Stimulated activated naive B cell treated with anti-CD40 and anti-IgM and Interleukin-4, amounts not matched to agents 10 μg/mL and 1 μg/mL and 100 μg/mL, for 72 hours (primary cell): ENCODE measurements at places on chromosomes 12 and 14.

- DNase-seq, result no peak
- H3K27ac ChIP-seq, result no peak overlapping the region
- peaks cover 9% of the 10 kb centered on the region for H3K4me1 ChIP-seq
- peaks cover 6% of the 10 kb centered on the region for H3K36me3 ChIP-seq
These were observed 34.7 kb downstream of the FBXL14 start for GRCh38 chr12:1559676-1560091.

GRCh38 chr12:49146406-49146805, 15.2 kb upstream of the TUBA1B start:
- no peaks in the 10 kb centered on the region for H3K27me3 ChIP-seq
- no peak for DNase-seq
- no peak overlapping the region for H3K4me3 ChIP-seq
- H3K36me3 ChIP-seq, result peaks cover 10% of the 10 kb centered on the region

DNA sequence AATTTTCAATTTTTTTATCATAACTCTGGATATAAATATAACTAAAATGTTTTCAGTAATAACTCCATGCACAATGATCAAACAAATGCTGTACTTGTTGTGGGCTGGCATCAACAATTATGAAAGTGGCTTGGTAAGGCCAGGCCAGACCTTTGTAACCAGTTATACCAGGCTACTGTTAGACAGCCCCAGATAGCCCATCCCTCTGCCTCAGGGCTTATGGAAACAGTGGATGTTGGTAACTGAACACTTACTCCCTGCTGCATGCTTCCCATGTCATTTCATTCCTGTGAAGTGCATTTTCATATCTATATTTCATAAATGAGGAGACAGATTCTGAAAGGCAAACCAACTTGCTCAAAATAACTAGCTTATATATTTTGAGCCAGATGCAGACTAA, 195.0 kb downstream of the SYT1 start:
- H3K4me1 ChIP-seq, result no peaks in the 10 kb centered on the region
- no peak overlapping the region for H3K4me3 ChIP-seq
- H3K36me3 ChIP-seq, result no peaks in the 10 kb centered on the region
- DNase-seq, result no peak

GRCh38 chr12:57579677-57580465, 11.1 kb upstream of the PIP4K2C start:
- H3K27ac ChIP-seq, result no peak overlapping the region
- no peaks in the 10 kb centered on the region for H3K36me3 ChIP-seq
- no peak overlapping the region for H3K4me3 ChIP-seq
- H3K4me1 ChIP-seq, result peaks cover 7% of the 10 kb centered on the region

DNA sequence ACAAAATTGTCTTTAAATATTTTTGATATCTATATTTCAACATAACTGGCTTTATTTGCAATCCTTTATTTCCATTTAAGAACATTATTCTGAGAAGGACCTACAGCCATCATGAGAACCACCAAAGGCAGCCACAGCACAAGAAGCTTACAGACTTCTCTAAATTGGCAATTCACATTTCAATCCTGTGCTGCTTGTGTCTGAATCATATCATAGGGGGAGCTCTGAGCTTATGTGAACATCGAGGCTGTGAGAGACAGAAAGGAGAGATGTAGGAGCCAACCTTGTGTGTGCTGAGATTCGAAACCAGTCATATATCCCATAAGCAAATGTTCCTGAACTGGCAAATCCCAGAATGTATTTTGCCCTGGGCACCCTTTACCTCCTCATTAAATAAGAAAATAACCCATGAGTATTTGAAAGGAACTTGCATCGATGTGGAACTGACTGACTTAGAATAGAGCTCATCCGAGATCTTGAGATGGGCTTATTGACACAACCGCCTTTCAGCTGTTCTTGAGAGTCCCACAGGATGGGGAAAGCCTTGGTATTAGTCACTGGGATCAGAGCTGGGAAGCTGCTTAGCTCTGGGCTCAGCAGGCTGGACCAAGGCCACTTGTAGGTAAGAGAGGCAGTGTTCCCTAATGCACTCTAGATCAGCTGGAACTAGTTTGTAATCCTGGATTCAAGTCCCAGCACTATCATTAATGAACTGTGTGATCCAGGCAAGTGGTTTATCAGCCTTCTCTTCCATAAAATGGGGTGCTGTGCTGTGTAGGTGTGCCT, 329.8 kb downstream of the CACNA1C start:
- peaks cover 8% of the 10 kb centered on the region for H3K4me1 ChIP-seq
- H3K27ac ChIP-seq, result no peak overlapping the region
- no peak overlapping the region for H3K4me3 ChIP-seq
- no peaks in the 10 kb centered on the region for H3K27me3 ChIP-seq
- no peak for DNase-seq

- no peak overlapping the region for H3K4me3 ChIP-seq
- H3K27me3 ChIP-seq, result no peaks in the 10 kb centered on the region
These were observed 1373.7 kb downstream of the LRFN5 start for GRCh38 chr14:42980419-42980818.

GRCh38 chr12:2336409-2336829, 283.6 kb downstream of the CACNA1C start:
- H3K4me1 ChIP-seq, result peaks cover 21% of the 10 kb centered on the region
- no peaks in the 10 kb centered on the region for H3K36me3 ChIP-seq
- peak; percentile 34 for DNase-seq
- peaks cover 15% of the 10 kb centered on the region for H3K27me3 ChIP-seq
- H3K27ac ChIP-seq, result peak overlapping the region; percentile 5

GRCh38 chr14:56491299-56492285, 88.0 kb upstream of the TMEM260 start:
- no peaks in the 10 kb centered on the region for H3K4me1 ChIP-seq
- H3K27me3 ChIP-seq, result peaks cover 11% of the 10 kb centered on the region

GRCh38 chr12:113861708-113862312, 104.3 kb downstream of the RBM19 start:
- H3K27me3 ChIP-seq, result no peaks in the 10 kb centered on the region
- peaks cover 35% of the 10 kb centered on the region for H3K4me1 ChIP-seq
- no peak overlapping the region for H3K4me3 ChIP-seq
- H3K36me3 ChIP-seq, result peaks cover 39% of the 10 kb centered on the region
- no peak for DNase-seq

DNA sequence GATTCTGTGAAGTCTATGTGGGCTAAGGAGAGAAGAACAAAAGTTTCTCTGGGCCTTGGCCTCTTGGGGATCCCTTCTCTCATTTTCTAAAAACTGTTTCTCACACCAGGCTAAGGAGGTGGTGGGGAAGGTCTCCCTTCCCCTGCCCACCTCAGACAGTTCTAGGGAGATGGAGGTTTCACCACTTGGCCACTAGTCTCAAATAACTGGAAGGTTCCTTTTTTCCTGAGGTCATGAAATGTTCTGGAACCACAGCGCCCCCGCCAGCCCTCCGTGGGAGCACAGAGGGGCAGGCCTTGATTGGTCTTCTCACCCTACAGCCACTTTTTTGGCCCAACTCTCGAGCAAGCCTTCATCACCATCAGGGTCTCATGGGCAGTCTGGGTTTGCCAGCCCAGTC, 12.6 kb downstream of the C12orf43 start:
- no peaks in the 10 kb centered on the region for H3K27me3 ChIP-seq
- no peak overlapping the region for H3K27ac ChIP-seq
- no peak for DNase-seq

DNA sequence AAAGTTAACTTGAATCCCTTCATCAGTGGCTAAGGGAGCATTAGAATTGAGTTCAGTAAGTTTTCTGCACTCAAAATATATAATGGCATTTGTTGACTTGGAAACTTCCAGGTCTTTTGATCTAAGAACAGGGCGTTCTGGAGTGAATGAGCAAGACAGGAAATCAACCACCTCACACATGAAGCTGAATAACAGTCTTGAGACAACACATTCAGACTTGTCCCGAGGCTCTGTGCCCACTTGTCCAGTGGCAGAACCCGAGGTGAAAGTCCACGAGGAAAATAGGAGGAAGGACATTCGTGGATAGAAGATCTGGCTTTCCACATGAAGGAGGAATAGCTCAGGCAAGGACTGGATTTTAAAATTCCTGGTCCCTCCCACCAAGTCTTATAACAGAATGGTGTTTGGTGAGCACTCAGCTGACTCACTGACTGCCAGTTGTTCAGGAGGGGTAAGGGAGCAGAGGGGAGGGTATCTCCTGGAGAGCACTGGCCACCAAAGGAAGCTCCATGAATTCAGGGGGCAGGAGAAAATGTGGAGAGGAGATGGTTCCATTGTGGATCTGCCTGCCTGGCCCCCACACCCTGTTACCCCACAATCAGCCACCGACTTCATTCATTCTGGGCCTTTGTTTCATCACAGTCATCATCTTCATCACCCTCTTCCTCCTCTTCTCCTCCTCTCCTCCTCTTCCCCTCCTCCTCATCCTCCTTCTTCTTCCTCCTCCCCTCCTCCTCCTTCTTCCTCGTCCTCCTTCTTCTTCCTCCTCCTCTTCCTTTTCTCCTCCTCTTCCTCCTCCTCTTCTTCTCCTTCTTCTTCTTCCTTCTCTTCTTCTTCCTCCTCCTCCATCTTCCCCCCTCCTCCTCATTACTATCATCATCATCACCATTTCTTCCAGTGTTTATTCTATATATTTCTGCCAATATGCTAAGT, 620.1 kb downstream of the MED13L start:
- H3K4me3 ChIP-seq, result no peak overlapping the region
- peaks cover 13% of the 10 kb centered on the region for H3K27me3 ChIP-seq
- no peaks in the 10 kb centered on the region for H3K36me3 ChIP-seq
- no peak for DNase-seq

GRCh38 chr14:92556863-92557543, 43.4 kb downstream of the RIN3 start:
- H3K4me3 ChIP-seq, result peak overlapping the region; percentile 37
- peak overlapping the region; percentile 63 for H3K27ac ChIP-seq
- H3K36me3 ChIP-seq, result peaks cover 11% of the 10 kb centered on the region
- H3K27me3 ChIP-seq, result no peaks in the 10 kb centered on the region
- H3K4me1 ChIP-seq, result peaks cover 35% of the 10 kb centered on the region

GRCh38 chr14:90381011-90381786, 15.6 kb upstream of the CALM1 start:
- no peaks in the 10 kb centered on the region for H3K27me3 ChIP-seq
- H3K36me3 ChIP-seq, result no peaks in the 10 kb centered on the region
- no peak overlapping the region for H3K27ac ChIP-seq
- DNase-seq, result no peak
- peaks cover 7% of the 10 kb centered on the region for H3K4me1 ChIP-seq

GRCh38 chr12:49538510-49539403, at the start of gene KCNH3:
KCNH3 (plus strand) TSS chr12:49539030; CDS start chr12:49539417, 387 bp downstream.
- H3K27me3 ChIP-seq, result peaks cover 38% of the 10 kb centered on the region
- H3K4me1 ChIP-seq, result peaks cover 61% of the 10 kb centered on the region
- peak within 1 kb of the TSS; percentile 85 for H3K4me3 ChIP-seq
- no peaks in the 10 kb centered on the region for H3K36me3 ChIP-seq
- DNase-seq, result peak; percentile 56

- peak overlapping the region; percentile 96 for H3K27ac ChIP-seq
- H3K4me1 ChIP-seq, result peaks cover 72% of the 10 kb centered on the region
- H3K4me3 ChIP-seq, result peak overlapping the region; percentile 64
- peaks cover 7% of the 10 kb centered on the region for H3K36me3 ChIP-seq
- DNase-seq, result no peak
These were observed 121.3 kb upstream of the CCND2 start for GRCh38 chr12:4152145-4152795.

- DNase-seq, result no peak
- H3K4me3 ChIP-seq, result no peak overlapping the region
- H3K27me3 ChIP-seq, result peaks cover 2% of the 10 kb centered on the region
These were observed 57.9 kb downstream of the SLC17A8 start for GRCh38 chr12:100414739-100415138.

- peaks cover 4% of the 10 kb centered on the region for H3K4me1 ChIP-seq
- H3K27me3 ChIP-seq, result peaks cover 27% of the 10 kb centered on the region
- H3K4me3 ChIP-seq, result peak within 1 kb of the TSS; percentile 27
- DNase-seq, result no peak
These were observed at the start of gene GLT8D2 for GRCh38 chr12:104049903-104050356. GLT8D2 (minus strand) TSS chr12:104050187; CDS start chr12:104019648, 30,539 bp downstream.

DNA sequence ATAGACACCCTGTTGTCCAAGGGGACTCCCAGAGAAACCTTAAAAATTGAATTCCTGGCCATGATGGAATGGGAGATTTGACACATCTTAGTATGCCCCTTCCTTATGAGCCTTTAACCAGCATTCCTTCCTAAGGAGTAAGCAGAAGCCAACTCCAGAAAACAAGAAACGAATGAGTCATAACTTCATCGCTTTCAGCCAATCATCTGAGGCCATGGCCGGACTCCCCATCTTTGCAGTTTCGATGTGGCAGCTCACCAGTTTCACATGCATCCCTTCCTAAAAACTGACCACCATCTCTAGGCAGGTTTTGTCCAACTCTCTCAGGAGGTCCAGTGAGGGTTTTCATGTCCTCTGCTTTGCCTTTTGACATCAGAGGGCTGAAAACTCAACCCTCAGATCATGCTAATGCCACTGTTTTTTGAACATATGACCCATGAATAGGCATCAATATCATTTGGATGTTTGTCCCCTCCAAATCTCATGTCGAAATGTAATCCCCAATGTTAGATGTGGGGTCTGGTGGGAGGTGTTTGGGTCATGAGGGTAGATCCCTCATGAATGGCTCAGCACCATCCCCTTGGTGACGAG, 19.9 kb downstream of the DAAM1 start:
- peaks cover 2% of the 10 kb centered on the region for H3K36me3 ChIP-seq
- H3K4me3 ChIP-seq, result no peak overlapping the region
- peaks cover 5% of the 10 kb centered on the region for H3K4me1 ChIP-seq
- DNase-seq, result no peak
- H3K27ac ChIP-seq, result no peak overlapping the region

- H3K27me3 ChIP-seq, result peaks cover 10% of the 10 kb centered on the region
- no peak for DNase-seq
- H3K27ac ChIP-seq, result no peak overlapping the region
- no peak overlapping the region for H3K4me3 ChIP-seq
- no peaks in the 10 kb centered on the region for H3K36me3 ChIP-seq
These were observed 1093.2 kb downstream of the TMEM121 start for GRCh38 chr14:106619606-106620005.

DNA sequence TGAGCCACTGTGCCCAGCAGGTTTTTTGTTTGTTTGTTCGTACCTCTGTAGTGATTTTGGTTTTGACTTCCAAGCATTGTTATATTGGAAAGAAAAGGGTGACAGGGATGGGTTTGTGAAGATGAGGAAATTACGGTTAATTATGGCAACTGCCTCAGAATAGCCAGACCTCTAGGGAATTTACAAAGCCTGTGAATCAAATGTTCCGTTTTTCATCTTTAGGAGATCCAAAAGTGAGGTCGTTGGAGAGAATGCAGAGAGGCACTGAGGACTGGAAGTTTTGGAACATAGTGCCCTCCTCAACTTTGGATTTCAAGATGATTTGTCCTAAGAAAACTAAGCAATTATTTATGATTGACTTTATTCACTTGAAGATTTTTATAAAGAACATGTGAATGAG, 54.5 kb upstream of the EVL start:
- peaks cover 56% of the 10 kb centered on the region for H3K4me1 ChIP-seq
- H3K27ac ChIP-seq, result no peak overlapping the region
- H3K4me3 ChIP-seq, result no peak overlapping the region
- H3K36me3 ChIP-seq, result peaks cover 4% of the 10 kb centered on the region

GRCh38 chr14:77225892-77226557, 44.4 kb downstream of the TMEM63C start:
- H3K27me3 ChIP-seq, result no peaks in the 10 kb centered on the region
- no peaks in the 10 kb centered on the region for H3K4me1 ChIP-seq
- H3K4me3 ChIP-seq, result no peak overlapping the region
- H3K36me3 ChIP-seq, result no peaks in the 10 kb centered on the region

- no peak overlapping the region for H3K4me3 ChIP-seq
- DNase-seq, result no peak
- no peak overlapping the region for H3K27ac ChIP-seq
- H3K4me1 ChIP-seq, result no peaks in the 10 kb centered on the region
- H3K36me3 ChIP-seq, result no peaks in the 10 kb centered on the region
These were observed 376.8 kb downstream of the FUT8 start for GRCh38 chr14:65789363-65789762.

- no peaks in the 10 kb centered on the region for H3K36me3 ChIP-seq
- no peak for DNase-seq
- no peaks in the 10 kb centered on the region for H3K4me1 ChIP-seq
- H3K27ac ChIP-seq, result no peak overlapping the region
These were observed 174.1 kb downstream of the SLC6A15 start for GRCh38 chr12:84738481-84738972.
